ENCODE measurements at places on chromosomes 4 and X. TPM values are rescaled to one million over a fixed set of nuclear protein-coding genes. Genes with fewer than 3 reads are reported as not detected.

The TRPC3 gene
- 2.3 TPM for total RNA-seq

The SYN1 gene
- not detected for total RNA-seq

The ADGRL3 gene
- total RNA-seq, result not detected

The C4orf36 gene
- total RNA-seq, result 1.2 TPM

The SHROOM2 gene
- 3.6 TPM for total RNA-seq
